NCI-H446 treated with DMSO at 0.1 percent for 48 hours (cell line): ENCODE measurements at places on chromosomes 2 and 18.

DNA sequence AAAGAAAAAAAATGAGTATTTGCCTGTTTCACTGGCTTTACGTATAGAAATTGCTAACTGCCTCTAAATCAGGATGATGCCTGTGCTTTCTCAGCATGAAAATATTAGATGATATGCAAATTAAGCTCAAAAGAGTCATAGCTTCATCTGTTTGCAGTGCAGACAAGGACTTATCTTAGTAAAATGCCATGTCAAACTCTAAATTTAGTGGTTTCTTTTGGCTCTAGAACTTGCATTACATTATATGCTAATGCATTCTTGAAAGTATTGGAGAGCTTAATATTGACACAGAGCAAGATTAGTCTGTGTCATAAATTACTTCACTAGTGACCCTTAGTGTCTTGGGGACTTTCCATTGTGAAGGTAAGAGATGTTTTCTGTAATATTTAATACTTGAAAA is 1109.1 kb upstream of the NRXN1 start:
- no peak for DNase-seq

GRCh38 chr2:58432491-58433170 is 191.5 kb upstream of the FANCL start:
- peak; percentile 1 for DNase-seq

DNA sequence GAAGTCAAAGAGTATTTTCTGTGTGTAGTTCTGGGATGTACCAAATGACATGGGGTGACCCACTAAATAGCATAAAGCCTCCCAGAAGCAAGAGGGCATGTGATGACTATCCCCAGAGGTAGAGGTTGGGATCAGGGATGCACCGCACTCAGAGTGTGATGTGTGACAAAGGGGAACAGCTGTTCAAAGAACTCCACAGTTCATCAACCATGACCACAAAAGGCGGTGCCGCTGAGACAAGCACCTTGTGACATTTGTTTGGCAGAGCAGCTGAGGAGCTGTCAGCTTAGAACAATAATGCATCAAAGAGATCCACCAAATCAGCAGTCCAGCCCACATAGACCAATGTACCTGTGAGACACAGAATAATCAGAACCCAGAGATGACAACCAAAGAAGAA is 81.3 kb downstream of the VWC2L start:
- no peak for DNase-seq

- DNase-seq, result no peak
These were observed 115.3 kb downstream of the FHOD3 start for GRCh38 chr18:36412778-36413177.

GRCh38 chr18:51727780-51728179 is 530.3 kb upstream of the MEX3C start:
- DNase-seq, result no peak

- peak; percentile 32 for DNase-seq
These were observed 162.7 kb upstream of the ETAA1 start for GRCh38 chr2:67234440-67234839.

- DNase-seq, result no peak
These were observed 202.4 kb downstream of the FBXO15 start for GRCh38 chr18:73945130-73945792.

DNA sequence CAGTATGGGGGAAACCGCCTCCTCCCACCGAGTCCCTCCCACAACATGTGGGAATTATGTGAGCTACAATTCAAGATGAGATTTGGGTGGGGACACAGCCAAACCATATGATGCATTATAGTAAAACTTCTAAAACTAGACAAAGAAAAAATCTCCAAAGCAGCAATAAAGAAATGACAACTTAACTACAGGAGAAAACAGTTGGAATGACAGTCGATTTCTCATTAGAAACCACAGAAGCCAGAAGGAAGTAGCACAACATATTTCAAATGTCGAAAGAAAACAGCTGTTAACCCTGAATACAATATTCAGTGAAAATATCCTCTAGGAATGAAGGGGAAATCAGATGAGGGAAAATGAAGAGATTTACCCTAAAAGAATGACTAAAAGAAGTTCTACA is 53.5 kb upstream of the TCF4 start:
- no peak for DNase-seq

- no peak for DNase-seq
These were observed 498.7 kb upstream of the RAB6C start for GRCh38 chr2:129480790-129481189.

DNA sequence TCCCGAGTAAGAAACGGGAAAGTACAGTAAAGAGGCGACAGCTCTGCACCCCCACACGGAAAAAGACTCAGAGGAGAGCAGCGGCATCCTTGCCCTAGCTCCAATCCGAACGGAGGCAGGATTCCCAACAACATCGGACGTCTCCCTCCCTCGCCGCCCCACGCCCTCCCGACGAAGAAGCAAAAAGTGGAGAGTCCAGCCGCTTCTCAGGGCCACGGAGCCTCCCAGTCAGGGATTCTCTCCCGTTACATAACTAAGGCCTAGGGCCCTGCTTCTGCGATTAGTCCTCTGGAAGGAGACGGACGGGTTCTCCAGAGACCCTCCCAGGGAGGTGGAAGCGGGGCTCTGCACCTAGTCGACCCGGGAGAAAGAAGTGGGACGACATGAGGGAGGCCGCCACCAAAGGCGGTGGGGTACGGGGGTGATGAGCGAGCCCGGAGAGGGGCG is 587 bp downstream of the SUMO1 start:
- DNase-seq, result no peak

DNA sequence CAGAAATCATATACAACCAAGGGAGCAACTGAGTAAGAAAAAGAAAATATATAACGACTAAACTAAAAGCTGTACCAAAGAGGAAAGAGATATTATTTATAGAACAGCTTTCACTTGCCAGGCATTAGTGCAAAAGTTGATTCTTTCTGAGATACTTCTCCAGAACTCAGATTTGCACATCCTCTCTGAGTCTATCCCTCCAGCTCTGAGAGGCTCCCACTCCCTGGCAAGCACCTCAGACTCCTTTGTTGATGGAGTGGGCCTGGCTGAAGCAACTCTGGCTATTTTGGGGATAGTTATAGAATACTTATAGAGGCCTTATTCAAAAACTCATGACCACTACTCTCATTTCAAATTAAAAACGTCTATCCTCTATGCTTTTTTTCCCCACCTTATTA is 501.6 kb upstream of the TNP1 start:
- peak; percentile 2 for DNase-seq

- DNase-seq, result no peak
These were observed 3.5 kb downstream of the MEIS1 start for GRCh38 chr2:66438498-66438833.

DNA sequence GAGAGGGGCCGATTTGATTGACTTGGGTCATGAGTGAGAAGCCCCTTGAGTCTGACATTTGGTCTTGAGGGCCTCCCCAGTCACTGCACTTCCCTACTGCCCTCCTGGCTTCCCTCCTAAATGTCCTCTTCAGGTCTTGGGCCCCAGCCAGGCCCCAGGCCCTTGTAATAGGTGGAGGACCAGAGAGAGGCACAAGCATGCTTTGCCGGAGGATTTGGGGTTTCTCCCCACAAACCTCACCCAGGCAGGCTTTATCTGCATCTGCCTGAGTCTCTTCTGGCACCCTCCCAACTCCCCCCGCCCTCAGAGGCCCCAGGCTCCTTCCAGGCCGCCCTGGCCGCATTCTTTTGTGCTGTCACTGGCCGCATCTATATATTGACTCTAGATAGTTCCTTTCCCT is 270.7 kb downstream of the HAUS1 start:
- DNase-seq, result no peak

DNA sequence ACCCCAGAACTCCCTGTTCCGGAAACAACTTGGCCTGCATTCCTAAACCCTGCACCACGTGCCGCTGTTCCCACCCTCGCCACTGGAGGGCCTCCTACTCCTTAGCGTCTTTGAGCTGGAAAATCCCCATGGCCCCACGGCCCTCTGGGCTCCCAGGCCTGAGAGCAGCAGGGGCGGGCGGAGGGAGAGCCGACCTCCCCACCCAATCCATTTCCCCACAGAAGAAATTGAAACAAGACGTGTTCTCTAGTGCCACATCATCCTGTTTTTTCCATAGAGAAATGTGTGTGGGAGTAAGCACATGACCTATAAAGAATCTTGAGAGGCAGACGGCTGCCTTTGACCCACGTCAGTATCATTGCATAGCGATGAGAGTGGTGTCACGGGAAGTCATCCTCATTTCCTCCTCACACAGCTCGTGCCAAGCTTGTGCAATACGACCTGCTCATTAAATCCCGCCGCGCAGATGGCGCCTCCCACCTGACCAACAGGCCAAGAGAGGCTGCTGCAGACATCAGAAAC is 79.2 kb downstream of the LAMA1 start:
- DNase-seq, result no peak

GRCh38 chr2:107136733-107137132 is 250.8 kb upstream of the ST6GAL2 start:
- DNase-seq, result no peak

GRCh38 chr2:41737888-41738287 is 309.9 kb upstream of the PKDCC start:
- DNase-seq, result no peak

DNA sequence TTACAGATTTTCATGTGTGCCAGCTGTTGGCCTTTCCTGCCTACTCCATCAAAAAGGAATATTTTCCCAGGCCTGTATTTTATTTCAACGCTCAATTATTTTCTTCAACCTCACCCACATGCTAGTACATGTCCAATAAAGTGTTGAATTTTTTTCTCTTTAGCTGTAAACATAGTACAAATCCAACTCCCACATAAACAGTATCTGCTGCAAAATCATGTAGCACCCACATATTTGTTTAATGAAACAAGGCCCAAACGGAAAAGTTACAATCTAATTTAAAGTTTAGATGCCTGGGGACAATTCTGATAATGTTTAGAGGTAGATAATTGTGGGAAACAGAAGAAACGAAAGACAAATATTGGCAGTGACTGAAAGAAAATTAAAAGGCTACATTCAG is 275.4 kb upstream of the ACVR2A start:
- DNase-seq, result no peak

- no peak for DNase-seq
These were observed 86.0 kb downstream of the RBMS1 start for GRCh38 chr2:160407393-160408172.

- DNase-seq, result no peak
These were observed 39.3 kb upstream of the STPG4 start for GRCh38 chr2:47194410-47194809.

GRCh38 chr2:213451542-213452239 is 167.4 kb downstream of the SPAG16 start:
- DNase-seq, result no peak

DNA sequence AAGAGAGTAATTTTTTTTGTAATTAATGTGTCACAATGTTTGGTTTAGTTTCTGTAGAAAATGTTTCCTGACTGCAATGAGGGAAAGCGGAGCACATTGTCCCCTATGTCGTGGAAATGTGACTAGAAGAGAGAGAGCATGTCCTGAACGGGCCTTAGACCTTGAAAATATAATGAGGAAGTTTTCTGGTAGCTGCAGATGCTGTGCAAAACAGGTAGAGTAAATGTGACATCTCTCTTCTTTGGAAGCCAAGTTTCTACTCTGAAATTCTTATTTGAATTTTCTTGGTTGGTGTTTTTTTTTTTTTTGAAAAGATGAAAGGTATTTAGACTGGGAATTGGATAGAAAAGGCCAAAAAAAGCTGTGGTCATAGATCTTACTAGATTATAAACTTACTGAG is 20.0 kb downstream of the RNF138 start:
- no peak for DNase-seq

GRCh38 chr2:161028581-161028980 is 131.6 kb upstream of the TANK start:
- no peak for DNase-seq

DNA sequence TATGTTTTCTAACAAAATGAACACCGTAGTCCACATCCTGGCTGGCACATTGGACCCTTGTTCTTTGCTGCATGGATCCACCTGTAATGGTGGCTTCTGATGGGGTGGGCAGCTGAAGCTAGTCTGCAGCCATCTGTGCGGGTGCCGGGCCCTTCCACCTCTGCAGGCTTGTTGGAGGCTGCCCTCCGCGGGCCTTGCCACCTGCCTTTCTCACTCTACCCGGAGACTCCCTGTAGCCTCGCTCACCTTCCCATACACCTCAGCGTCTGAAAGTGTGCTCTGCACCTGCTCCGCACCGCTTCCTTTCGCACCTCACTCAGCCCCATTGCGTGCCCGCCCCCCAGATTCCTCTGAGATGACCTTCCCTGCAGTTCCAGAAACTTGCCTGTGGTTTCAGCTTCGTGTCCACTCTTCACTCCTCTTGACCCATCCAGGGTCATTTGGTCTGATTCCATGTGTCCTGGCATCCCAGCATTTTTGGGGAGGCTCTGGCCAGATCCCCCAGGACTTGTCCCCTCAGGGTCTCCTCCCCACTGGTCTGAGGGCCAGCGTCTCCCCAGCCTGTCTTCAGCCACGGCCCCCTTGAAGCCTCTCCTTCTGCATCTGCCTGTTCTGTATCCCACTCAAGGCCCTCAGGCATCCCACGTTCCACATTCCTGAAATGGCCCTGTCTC is 18.2 kb downstream of the ATG4B start:
- no peak for DNase-seq

GRCh38 chr18:48934415-48934722 is 16.4 kb downstream of the SMAD7 start:
- DNase-seq, result no peak

DNA sequence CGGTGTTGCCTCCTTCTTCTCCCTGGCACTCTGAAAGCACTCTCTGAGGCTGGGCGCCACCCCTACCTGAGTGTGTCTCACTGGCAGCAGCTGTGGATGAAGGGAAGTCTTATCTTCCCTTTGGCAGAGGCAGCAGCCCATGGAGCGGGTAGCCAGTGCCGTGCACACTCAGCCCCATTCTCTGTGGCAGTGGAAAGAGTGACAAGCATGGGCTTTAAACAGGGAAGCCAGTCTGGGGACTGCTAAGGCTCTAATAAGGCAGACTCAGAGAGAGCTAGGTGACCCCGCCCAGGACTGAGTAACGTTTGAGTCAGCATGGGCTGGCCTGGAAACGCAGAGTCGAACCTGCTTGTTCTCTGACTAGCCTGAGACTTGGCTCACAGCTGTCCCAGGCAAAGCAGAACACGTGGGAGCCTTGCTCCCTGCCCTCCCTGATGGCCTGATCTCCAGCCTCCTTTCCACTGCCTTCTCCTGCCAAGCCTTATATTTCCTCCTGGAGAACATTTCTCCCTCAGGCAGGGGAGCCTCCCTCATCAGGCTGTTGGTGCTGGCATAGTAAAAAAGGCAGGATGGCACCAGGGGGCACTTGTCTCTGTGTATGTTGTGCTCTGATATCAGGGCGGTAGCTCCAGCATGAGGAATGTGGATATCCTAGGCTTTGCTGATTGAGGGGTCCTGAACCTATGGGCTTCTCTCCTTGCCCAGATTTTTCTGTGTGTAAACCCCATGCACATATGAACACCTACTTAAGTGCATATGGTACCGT is 93.9 kb upstream of the LGALSL start:
- DNase-seq, result no peak

- no peak for DNase-seq
These were observed 454.1 kb upstream of the SALL3 start for GRCh38 chr18:78525366-78526111.

- no peak for DNase-seq
These were observed 32.7 kb downstream of the ARHGAP25 start for GRCh38 chr2:68767031-68767961.
